ENCODE measurements at places on chromosomes 2 and 18.

GRCh38 chr18:73110307-73110706 lies 242.5 kb upstream of the NETO1 start:
- no peaks in the 10 kb centered on the region for H3K27me3 ChIP-seq
- H3K36me3 ChIP-seq = no peaks in the 10 kb centered on the region
- no peak overlapping the region for H3K4me3 ChIP-seq
- DNase-seq = no peak
- no peak overlapping the region for H3K27ac ChIP-seq

- H3K36me3 ChIP-seq = no peaks in the 10 kb centered on the region
- no peaks in the 10 kb centered on the region for H3K27me3 ChIP-seq
- no peaks in the 10 kb centered on the region for H3K4me1 ChIP-seq
- peak; percentile 12 for DNase-seq
- H3K4me3 ChIP-seq = no peak overlapping the region
These were observed 83.4 kb upstream of the LTBP1 start for GRCh38 chr2:32863326-32863725.

DNA sequence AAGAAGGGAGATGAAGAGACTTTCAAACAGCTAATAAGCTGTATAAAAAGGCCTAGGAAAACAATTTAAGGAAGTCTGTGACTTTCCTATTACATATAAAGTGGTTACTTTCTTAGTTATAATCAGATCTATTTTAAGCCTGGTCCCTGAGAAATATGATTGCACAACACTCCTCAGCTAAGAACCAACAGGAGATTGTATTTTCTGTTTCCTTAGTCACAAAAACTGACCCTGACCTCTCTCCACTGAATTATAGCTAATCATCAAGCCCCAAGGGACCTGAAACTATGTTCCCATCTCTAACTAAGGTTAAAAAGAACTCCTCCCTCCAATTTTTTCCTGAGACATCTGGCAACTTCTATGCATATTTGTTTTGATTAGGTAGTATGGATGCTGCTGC lies 106.9 kb downstream of the ROCK1 start:
- H3K27ac ChIP-seq = no peak overlapping the region
- no peak overlapping the region for H3K4me3 ChIP-seq
- no peaks in the 10 kb centered on the region for H3K27me3 ChIP-seq
- H3K36me3 ChIP-seq = peaks cover 5% of the 10 kb centered on the region

DNA sequence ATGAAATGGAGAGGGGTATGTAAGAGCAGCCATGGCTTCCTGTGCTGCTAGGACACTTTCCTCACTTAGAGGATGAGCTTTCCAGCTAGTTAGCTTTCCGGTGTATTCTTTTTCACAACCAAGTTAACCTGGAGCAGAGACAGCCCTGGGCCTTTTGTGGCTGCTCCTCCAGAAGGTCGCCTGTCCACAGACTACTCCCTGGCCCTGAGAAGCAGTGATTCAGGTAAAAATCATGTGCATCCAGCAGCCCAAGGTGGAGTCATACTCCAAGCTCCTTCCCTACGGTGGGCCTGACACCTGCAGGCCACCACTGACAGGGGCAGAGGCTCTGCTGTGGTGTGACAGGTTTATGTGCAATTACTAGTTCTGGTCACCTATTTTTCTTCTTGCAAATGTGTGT lies 187.2 kb downstream of the ANKRD30B start:
- no peaks in the 10 kb centered on the region for H3K4me1 ChIP-seq
- no peak for DNase-seq
- no peaks in the 10 kb centered on the region for H3K36me3 ChIP-seq
- no peak overlapping the region for H3K27ac ChIP-seq
- H3K4me3 ChIP-seq = no peak overlapping the region

DNA sequence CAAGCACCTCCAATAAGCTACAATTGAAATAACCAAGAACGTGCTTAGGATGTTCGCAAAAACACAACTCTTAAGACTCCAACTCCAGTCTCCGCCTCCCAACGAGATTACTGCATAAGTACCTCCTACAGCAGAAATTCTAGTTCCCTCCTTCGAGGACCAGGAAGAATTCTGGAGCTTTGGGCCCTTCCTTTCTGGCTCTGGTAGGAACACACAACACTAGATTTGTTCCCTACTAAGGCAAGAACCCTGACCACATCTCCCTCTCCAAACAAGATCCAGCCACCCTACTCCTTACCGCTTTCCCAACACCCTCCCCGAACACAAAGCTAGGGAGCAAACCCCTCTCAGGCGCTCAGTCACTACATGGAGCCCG lies 721 bp downstream of the ADAM17 start:
- H3K4me1 ChIP-seq = peaks cover 5% of the 10 kb centered on the region
- peak overlapping the region; percentile 89 for H3K4me3 ChIP-seq
- no peaks in the 10 kb centered on the region for H3K27me3 ChIP-seq
- peaks cover 3% of the 10 kb centered on the region for H3K36me3 ChIP-seq

GRCh38 chr2:154704991-154705390 lies 6.5 kb downstream of the KCNJ3 start:
- H3K4me1 ChIP-seq = no peaks in the 10 kb centered on the region
- no peaks in the 10 kb centered on the region for H3K36me3 ChIP-seq
- no peak overlapping the region for H3K4me3 ChIP-seq
- H3K27ac ChIP-seq = no peak overlapping the region
- no peak for DNase-seq

GRCh38 chr2:529424-529823 lies 147.8 kb downstream of the TMEM18 start:
- peak; percentile 33 for DNase-seq
- no peak overlapping the region for H3K27ac ChIP-seq
- H3K36me3 ChIP-seq = no peaks in the 10 kb centered on the region
- no peaks in the 10 kb centered on the region for H3K27me3 ChIP-seq
